ENCODE measurements at places on chromosomes 13 and 19.

GRCh38 chr19:45876411-45877197, 9.3 kb downstream of the IRF2BP1 start:
- DNase-seq = no peak

DNA sequence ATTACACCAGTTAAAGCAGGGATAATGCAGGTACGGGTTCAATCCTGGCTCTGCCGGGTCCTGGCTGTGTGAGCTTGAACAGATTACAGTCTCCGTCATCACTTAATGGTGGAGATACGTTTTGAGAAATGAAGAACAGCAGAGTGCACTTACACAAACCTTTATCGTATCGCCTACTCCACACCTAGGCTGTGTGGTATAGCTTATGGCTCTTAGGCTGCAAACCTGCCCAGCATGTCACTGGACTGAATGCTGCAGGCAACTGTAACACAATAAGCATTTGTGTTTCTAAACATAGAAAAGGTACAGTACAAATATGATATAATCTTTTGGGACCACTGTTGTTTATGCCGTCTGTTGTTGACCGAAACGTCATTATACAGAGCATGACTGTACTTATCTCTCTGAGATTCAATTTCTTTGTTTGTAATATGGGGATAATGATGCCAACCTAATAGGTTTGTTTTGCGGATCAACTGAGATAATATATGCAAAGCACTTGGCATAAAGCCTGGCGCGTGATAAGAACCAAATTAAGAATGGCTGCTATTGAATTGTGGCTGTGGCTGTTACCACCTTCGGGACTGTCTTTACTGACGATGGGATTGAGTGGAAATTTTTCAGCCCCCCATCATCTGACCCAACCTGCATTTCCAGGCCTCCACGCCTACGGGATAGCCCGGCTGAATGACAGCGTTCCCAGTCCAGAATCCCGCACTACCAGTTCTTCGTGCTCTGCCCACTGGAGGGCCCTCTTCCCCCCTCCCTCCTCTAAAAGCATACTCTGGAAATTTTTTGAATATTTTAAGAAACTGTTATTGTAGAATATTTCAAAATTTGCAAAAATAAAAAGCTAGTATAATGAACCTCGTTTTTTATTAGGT, 11.2 kb downstream of the KRTDAP start:
- DNase-seq = no peak

DNA sequence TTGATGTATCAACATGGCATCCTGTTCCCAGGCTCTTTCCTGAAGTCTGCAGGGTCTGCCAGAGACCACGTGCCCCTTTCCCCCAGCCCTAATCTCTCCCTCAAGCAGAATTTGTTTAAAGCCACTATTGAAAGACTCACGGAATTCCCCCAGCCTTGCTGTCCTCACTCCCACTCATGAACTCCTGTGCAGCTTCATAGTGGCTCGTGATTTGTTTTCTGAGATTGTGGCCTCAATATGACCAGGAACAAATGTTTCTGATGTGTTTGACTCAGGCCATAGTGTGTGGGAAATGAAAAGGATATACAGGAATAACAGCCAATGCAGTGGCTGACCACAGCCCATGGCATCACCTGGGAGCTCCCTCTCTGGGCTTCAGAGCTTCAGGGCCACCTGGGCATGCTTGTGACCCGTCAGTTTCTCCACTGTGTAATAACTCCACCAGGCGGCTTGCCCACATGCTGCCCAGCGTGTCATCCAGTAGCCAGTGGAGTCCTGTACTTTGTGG, 8.1 kb upstream of the SERPINE3 start:
- DNase-seq = no peak

DNA sequence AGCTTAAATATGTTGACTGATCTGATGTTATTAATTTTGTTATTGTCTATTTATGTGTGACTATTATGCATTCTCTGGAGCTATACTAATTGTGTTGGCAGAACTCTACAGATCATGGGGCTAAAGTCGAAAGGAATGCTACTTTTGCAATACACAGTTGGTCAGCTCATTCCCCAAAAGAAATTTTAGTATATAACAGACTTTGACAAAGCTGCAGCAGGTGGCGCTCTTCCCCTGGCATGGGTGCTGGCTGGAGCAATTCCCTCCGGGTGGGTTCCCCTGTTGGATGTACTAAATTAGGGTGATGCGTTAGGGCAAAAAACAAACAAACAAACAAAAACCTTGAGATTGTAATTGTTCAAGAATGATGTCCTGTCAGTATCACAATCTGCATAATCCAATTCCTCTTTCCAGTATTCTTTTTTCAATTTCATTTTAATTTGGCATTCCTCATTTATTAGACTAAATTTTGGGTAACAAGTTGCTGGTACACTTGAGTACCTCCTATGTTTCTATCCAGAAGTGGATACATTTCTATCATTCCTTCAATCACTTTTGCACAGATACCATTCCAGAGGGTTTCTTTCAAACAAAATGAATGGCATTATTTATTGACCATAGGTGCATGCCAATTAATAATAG, 322.8 kb upstream of the EDNRB start:
- peak; percentile 30 for DNase-seq

DNA sequence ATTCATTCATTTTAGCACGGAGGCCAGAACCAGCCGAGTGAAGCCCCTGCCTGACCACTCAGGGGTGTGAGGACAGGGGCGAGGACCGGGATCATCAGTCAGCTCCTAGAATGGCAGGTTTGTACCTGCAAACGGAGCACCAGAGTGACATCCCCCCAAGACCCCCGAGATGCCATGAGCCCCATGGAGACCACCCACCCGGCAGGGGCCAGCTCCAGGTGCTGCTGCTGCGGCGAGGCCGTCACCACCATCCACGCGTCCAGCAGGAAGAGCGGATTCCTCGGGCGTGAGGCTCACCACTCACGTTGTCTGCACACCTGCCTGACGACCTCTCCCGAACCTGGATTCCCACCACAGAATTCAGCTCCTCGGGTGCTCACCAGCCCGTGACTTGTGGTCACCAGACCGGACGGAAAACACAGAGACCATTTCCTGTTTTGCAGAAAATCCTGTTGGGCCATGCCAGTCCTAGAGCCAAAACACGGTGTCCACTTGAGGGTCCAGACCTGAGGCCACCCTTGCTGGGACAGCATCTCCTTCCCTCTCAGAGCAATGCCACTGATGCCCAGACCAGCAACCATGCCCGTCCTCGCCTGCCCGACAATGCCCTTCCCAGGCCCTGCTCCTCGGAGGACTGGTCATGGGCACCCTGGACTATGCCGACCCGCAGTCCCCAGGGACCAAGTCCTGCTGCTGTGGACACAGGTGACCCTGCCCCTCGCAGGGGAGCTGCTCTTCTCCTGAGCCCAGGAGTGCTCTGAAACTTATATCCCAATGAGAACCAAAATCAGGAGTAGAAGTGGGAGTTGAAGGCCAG, 74.2 kb downstream of the RASA3 start:
- no peak for DNase-seq

DNA sequence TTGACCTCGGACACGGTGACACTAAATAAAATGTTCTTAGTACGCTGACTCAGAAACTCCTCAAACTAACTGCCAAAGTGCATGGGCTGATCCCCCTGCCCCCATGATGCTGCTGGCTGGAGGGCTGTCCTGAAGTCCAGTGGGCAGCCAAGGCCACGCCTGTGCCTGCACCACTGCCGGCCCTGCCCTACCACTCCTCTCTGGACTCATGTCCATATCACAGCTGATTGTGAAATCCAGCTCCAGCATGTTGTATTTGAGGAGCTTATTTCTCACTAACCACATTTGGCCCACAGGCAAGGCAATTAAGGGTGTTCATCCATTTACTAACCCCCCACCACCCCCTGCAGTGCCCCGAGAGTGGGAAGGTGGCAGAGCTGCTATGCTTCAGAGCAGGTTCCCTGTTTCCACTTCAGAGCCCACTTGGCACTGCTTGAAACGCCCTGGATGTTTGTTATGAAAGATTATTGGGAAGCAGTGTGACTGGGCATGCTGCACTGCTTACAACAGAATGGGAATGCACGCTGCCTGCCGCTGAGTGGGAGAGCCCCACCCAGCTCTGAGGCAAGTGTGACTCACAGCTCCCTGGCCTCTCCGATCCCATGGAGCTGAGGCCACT, 114.0 kb downstream of the UQCRFS1 start:
- no peak for DNase-seq

GRCh38 chr19:46533078-46533620, 37.5 kb upstream of the PNMA8B start:
- no peak for DNase-seq
